ENCODE measurements at places on chromosomes 5 and 9. TPM values are rescaled to one million over a fixed set of nuclear protein-coding genes. Genes with fewer than 3 reads are reported as not detected.

OGN gene
- 217 TPM for polyA plus RNA-seq

PCDHGA1 gene
- 0.29 TPM for polyA plus RNA-seq

ADAMTS16 gene
- 14.4 TPM for polyA plus RNA-seq

FAM153A gene
- polyA plus RNA-seq, result 1.2 TPM

PPP3R2 gene
- polyA plus RNA-seq, result not detected

ANXA2R gene
- polyA plus RNA-seq, result 1.6 TPM

BARHL1 gene
- not detected for polyA plus RNA-seq

IFNB1 gene
- not detected for polyA plus RNA-seq

UIMC1 gene
- polyA plus RNA-seq, result 34.9 TPM

CCNO gene
- polyA plus RNA-seq, result 1.1 TPM

CBY3 gene
- polyA plus RNA-seq, result not detected

SLC36A3 gene
- polyA plus RNA-seq, result not detected

SPINK7 gene
- not detected for polyA plus RNA-seq

Data from ovary (tissue), 10 donors.